ENCODE measurements at places on chromosomes 1 and 21. TPM values are rescaled to one million over a fixed set of nuclear protein-coding genes. Genes with fewer than 3 reads are reported as not detected.

DNA sequence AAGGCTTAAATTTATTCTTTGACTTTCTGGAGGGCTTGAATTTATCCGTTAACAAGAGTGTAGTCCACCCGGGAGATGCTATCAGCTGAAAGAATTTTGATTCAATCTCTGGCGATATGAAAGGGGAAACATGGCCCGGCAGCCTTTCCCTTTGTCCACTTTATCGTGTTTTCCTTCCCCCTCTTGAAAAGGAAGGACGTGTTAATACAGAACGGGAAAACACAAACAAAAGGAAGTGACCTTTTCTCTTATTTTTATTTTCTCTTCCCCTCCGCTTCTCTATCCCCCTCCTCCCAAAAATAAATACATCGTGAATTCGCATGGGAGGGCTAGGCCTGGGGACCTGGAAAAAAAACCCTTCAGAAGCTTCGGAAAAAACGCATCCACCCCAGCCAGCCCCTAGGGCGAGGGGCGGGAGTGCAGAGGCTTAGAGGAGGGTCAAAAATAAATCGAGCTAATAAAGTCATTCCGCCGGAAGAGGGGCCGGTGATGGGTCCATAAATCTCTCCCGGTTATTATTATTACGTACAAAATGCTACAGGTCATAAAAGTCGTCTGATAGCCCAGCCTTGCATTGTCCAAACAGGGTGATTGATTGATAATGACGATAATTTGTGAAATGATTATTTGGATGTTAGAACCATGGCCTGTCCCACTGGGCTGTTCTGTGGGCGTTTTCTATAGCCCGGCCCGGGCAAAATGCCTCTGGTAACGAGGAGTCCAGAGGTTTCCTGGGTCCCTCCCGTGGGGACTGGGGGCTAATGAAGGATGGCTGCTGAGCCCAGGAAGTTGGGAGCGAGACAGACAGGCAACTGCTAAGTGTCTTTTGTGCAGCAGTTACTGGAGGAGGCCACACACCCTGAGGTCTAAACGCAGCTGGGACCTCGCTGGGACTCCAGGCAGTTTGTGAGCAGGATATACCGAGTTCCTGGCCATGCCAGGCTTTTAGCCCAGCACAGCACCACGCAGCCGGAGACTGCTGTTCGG is 179.4 kb downstream of the PRDM16 start:
- DNase-seq: no peak

- no peak for DNase-seq
Observed at GRCh38 chr1:12438349-12438924, 179.6 kb downstream of the DHRS3 start.

The OR2G6 gene
- total RNA-seq: not detected

The MYOG gene
- not detected for total RNA-seq

GRCh38 chr21:44347911-44348451 is 5.4 kb upstream of the TRPM2 start:
- DNase-seq: peak; percentile 87

DNA sequence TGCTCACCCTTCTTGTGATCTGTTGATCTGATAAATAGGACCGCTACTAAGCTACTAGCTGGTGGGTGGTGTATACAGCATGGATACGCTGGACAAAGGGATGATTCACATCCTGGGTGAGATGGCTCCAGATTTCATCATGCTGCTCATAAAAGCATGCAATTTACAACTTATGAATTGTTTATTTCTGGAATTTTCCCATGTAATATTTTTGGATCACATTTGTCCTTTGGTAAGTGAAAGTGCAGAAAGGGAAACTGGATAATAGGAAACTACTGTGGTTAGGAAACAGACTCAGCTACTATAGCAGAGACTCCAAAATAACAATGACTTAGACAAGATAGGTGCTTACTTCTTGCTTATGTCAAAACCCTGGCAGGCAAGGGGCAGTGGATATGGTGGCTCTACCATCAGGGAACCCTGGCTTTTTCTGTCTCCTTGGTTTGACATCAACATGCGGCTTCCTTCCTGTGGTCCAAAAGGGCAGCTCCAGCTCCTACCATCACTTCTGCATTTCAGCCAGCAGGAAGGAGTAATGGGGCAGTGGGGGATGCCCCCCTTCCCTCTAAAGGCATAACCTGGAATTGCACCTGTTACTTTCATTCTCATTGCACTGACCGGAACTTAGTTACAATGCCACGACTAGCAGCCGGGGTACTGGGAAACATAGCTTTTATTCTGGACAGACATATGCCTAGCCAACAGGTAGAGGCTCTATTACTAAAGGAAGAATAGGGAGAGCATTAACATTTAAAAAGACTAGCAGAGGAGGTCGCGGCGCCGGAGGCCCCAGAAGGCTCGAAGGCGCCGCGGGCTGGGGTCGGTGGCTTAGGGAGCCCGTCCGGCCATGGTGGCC is 13.8 kb upstream of the AK2 start:
- DNase-seq: no peak

GRCh38 chr21:25459365-25459764 is 147.9 kb downstream of the MRPL39 start:
- no peak for DNase-seq

DNA sequence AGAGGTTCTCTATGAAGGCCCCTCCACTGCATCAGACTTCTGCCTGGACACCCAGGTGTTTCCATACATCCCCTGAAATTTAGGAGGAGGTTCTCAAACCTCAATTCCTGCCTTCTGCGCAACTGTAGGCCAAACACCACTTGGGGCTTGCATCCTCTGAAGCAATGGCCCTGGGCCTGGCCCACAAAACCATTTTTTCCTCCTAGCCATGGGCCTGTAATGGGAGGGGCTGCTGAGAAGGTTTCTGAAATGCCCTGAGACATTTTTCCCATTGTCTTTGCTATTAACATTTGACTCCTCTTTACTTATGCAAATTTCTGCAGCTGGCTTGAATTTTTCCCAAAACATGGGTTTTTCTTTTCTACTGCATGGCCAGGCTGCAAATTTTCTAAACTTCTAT is 37.9 kb upstream of the PTPRC start:
- no peak for DNase-seq

Measured in thyroid gland (tissue), 4 donors.